Fibroblast of skin of right biceps (primary cell): ENCODE measurements at places on chromosomes 1 and 21.

DNA sequence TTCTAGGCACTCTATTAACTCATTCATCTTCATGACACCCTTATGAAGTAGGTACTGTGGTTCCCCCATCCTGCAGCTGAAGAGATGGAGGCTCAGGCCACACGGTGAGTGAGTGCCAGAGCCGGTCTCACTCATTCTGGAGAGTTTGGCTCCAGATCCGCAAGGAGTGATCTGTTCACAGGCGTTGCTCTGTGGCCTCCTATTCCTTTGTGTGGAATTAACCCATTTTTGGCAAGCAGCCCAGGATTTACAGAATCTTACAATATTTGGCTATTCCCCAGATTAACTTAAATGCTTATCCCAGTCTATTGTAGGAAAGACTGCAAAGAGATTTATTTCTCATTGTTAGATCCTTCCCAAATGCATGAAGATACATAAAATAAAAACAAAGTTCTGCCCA, 29.6 kb downstream of the KIAA0040 start:
- peak; percentile 2 for DNase-seq

GRCh38 chr1:167083066-167083665, 7.0 kb downstream of the GPA33 start:
- no peak for DNase-seq

DNA sequence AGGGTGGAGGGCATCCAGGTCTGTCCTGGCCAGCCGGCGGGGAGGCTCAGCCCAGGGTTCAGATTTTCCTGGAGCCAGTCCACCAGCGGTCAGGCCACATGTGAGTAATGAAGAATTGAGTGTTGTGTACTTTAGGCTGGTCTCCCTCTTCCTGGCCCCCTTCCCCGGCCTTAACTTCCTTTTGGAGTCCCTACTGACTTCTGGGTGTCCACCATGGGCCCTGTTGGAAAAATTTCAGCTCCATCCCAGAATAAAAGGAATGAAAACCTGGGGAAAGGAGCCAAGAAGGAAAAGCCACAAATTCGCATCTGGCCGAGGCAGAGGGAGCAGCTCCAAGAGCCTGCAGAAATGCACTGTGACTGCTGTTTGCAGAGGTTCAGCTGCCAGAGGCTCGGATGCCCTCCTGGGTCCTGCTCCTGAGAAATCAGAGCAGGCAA, 35.5 kb upstream of the HHAT start:
- DNase-seq: peak; percentile 79

GRCh38 chr1:27429029-27429425, 36.6 kb downstream of the GPR3 start:
- DNase-seq: no peak

GRCh38 chr1:56948403-56949023, 17.3 kb downstream of the C8B start:
- DNase-seq: peak; percentile 74

DNA sequence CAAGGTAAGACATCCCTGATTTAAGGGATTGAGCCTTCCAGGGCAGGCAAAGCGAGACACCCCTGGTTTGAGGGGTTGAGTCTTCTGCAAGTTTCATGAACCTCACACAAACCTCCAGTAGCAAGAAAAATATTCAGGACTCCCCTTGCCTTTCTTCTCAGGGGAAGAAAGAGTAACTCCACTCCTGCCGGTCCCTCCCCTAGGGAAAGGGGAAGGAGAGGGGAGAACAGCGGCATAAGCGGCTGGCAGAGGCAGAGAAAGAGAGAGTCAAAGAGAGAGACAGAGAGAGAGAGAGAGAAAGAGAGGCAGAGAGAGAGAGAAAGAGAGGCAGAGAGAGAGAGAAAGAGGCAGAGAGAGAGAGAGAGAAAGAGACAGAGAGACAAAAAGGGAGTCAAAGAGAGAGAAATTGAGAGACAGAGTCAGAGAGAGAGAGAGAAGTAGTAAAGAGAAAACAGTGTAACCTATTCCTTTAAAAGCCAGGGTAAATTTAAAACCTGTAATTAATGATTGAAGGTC, 29.5 kb upstream of the CBR3 start:
- no peak for DNase-seq

DNA sequence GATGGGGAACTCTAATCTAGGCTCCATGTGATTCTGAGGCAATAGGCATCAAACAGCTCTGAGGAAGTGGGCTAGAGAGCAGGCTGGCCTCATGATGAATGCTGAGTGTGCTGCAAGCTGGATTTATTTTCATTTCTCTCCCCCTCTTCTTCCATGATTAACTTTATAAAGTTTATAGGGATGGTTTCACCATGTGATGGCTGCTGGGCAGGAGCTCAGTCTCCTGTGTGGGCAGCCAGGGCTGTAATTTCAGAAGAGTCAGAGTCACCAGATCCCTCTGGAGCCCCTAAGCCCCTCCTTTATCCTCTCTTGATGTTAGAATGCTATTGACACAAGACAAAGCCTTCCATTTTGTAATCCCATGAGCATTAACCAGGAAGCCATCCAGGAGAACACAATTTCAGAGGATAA, 143.6 kb downstream of the CNIH3 start:
- DNase-seq: no peak

DNA sequence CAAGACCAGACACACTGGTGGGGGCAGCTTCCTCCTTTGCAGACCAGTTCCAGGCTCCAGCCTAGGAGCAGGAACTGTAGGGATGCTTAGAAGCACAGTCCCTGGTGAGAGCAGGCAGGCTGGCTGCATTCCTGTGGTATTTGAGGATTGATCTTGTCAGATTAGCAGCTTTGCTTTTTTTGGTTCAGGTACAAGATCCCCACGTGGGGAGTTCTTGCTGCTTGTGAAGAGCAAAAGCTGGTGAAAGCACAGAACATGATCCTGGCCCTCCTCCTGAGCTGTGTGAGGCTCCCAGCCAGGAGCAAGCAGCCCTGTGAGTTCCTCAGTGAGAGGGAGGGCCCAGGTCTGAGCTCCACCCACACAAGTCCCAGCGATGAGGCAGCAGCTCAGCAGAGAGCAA, 75.3 kb upstream of the ARTN start:
- DNase-seq: peak; percentile 99

DNA sequence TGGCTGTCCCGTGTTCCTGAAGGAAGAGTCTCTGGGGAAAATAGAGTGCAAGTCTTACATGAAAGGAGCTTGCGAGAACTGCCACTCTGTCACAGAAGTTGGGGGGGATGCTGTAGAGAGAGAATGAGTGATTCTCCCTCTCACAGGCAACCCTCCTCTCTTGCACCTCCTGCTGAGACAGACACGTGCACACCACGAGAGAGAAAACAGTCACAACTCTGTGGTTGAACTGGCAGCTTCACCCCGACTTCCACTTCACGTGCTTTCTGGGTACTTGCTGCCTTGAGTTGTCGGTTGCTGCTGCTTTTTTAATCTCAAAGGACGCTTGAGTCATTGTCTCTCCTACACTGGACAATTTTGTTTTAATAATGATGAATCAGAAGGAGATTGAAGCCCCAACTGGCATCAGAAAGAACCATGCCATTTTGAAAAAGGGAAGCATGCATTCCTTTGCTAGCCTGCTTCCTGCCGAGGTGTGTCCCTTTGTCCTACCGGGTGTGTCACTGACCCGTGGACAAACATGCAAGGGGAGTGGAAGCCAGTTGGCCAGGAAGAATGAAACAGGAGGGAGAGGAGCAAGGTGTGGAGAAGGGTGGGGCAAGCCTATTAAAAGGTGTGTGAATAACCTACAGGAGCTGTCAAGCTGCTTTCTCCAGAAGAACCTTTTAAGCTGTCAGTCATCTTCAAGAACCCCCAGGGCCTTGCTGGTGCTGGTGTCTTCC, 164.2 kb downstream of the CACNA1E start:
- no peak for DNase-seq

DNA sequence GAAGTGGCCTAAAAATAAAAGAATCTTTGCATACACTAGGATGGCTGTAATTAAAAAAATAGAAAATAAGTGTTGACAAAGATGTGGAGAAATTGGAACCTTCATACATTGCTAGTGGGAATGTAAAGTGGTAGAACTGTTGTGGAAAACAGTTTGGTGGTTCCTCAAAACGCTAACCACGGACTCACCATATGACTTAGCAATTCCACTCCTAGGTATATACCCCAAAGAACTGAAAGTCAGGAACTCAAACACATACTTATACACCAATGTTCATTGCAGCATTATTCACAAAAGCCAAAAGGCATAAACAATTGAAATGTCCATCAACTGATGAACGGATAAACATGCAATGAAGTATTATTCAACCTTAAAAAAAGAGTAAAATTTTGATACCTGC, 10.8 kb upstream of the HMGCL start:
- DNase-seq: no peak

GRCh38 chr1:206490771-206491405, 16.4 kb upstream of the RASSF5 start:
- DNase-seq: peak; percentile 73

DNA sequence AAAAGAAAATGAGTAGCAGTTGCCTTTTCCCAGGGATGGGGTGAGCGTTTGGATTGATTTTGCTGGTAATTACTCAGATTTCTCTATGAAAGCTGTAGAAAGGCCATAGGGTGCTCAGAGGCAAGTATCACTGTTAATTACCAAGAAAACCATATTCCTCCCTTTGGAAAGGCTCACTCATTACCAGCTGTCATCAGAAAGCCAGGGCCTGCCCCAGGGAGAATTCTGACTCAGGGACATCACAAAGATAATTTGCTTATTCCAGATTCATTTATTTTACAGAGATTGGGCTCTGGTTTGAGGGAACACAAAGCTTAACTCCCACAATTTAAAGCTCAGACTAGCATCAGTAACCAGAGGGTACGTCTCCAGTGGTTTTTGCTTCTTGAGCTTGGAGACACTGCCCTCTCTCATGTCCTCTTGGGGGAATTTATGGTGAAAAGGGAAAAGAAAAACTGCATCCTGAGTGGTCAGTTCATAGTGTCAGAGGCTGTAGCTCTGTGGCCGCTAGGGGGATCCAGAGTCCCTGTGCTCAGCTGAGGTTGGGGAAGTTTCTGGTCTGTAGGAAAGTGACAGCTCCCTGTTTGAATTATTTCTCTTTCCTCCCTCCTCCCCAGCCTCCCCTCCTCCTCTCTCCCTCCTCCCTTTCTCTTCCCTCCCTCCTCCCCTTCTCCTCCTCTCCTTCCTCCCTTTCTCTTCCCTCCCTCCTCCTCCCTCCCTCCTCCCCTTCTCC, 204.3 kb downstream of the KCNJ6 start:
- peak; percentile 74 for DNase-seq

DNA sequence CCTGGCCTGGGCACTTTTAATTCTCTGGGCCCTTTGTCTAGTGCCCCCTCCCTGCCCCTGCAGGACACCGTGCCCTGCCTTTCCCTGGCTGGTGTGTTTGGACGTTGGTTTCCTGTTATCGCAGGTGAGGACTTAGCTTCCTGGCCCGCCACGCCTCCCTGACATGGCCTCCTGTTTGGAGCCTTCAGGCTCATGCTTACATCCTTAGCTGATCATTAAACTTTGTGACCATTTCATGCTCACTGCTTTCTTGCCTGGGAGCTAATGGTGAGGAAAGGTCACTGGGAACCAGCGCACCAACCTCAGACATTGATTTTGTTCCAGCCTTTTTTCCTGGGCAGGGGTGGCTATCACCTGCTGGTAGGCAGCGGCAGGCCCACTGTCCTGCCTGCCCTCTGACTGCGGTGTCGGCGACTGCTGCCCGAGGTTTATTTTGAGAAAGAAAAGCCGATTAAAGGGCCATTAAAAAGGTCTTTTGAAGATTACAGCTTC, 3.7 kb downstream of the PFKL start:
- no peak for DNase-seq

GRCh38 chr1:156592910-156593660, 1.5 kb downstream of the NAXE start:
- no peak for DNase-seq

DNA sequence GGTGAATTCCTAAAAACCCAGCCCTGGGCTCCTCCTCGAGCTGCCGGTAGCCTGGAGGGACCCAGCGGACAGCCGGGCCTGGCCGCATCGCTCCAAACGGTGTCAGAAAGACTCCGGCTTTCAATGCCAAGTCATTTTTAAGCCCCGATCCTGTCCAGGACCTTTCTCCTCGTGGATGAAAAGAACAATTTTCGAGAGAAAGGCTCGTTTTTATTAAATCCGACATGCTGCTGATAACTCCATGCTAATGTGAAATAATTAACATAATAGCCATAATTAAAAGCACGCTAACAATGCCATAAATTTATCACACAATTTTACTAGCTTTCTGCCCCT, 4.6 kb upstream of the FOXD3 start:
- DNase-seq: no peak

- no peak for DNase-seq
Observed at GRCh38 chr1:110612060-110612745, 6.0 kb upstream of the KCNA2 start.

DNA sequence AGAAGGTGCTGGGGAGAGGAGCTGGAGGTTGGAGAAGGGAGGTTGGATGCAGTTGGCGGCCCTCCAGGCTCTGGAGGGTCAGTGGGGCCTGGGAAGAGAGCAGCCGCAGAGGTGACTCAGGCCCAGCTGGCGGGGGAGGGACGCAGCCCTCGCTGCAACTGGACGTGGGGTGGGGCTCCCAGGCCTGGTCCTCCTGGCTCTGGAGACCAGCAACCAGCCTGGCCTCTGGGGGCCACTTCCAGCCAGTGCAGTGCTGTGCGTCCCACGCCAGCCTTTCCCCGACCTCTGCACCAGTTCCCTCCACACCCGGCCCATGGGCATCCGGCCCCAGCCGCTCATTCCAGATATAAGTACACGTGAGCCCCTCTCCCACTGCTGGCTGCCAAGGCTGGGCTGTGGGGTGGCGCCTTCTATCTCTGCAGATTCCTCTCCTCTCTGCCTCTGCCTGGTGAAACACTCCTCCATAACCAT, 38.0 kb upstream of the COL18A1 start:
- peak; percentile 77 for DNase-seq

- DNase-seq: peak; percentile 82
Observed at GRCh38 chr21:36419996-36420395, 34.8 kb downstream of the CHAF1B start.

- DNase-seq: no peak
Observed at GRCh38 chr1:98842241-98842640, 162.4 kb downstream of the PLPPR5 start.

DNA sequence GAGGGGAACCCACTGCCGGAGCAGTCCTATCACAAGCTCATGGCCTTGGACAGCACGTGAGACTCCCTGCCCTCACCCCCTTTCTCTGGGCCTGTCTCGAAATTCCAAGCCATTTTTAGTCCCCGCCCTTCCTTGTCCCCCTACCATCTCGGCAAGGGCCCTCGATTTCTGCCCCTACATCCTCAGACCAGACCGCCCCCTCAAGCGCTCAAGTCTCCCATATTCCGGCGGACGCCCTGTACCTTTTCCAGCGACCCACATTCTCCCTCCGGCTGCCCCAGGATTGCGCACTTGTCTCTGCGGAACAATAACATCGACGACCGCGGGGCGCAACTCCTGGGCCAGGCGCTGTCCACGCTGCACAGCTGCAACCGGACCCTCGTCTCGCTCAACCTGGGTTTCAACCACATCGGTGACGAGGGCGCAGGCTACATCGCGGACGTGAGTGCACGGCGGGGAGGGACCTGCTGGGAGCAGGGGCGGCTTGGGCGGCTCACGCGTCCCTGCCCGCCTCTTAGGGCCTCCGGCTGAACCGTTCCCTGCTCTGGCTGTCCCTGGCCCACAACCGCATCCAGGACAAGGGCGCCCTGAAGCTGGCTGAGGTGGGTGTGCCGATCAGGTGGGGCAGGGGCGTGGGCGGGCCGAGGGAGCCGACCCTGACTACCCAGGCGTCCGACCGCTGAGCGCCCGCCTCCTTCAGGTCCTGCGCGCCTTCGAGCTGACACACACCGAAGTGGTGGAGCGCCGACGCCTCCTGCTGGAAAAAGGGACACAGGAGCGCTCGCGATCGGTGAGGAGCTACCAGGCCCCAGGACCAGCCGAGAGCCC, 7.0 kb downstream of the LRRC71 start:
- DNase-seq: peak; percentile 76

- no peak for DNase-seq
Observed at GRCh38 chr1:213017447-213018273, 2.0 kb upstream of the ANGEL2 start.
